GM12892 (cell line): ENCODE measurements at places on chromosomes 5 and 9.

DNA sequence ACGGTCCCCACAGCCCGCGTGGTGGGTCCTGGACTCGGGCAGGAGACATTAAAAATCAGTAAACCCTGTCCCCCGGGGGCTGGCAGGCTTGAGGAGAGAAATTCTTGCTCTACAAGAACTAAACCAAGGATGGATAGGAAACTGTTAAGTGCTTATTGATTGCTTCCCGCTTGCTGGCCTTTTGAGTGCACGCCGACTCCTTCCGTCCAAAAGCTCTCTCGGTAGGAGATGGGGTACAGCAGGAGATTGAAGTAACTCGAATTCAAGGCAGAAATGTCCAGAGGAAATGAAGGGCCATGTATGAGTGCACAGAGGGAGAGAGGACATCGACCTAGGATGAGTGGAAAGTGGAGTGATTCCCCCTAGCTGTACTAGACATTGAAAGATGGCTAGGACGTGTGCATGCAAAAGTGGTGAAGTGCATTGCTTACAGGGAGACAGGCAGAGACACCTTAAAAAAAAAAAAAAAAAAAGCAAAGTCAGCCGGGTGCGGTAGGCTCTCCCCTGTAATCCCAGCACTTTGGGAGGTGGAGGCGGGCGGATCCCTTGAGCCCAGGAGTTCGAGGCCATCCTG, 923 bp downstream of the RECK start:
- no peak for DNase-seq

GRCh38 chr9:13166996-13167395, 112.5 kb downstream of the MPDZ start:
- no peak for DNase-seq

DNA sequence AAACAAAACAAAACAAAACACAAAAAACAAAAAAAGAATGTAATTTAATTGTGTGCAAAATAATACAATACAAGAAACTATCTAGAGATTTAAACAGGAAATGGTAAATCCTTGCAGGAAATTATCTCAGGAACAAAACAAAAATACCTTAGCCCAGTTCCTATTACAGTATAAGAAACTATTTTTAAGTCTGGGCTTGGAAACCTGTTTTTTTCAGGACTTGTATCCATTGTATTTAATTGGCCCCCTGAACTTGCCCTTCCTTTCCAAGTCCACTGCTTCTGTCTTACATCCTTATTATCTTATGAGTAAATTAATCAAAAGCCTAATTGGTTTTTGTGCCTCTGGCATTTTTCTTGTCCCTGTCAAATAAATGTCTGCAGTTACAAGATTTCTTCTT, 48.5 kb downstream of the ST8SIA4 start:
- no peak for DNase-seq

GRCh38 chr5:163248333-163248732, 189.1 kb upstream of the CCNG1 start:
- DNase-seq: no peak

GRCh38 chr5:103244398-103244797, 14.2 kb upstream of the MACIR start:
- DNase-seq: no peak

GRCh38 chr5:58860680-58861079, 277.8 kb downstream of the RAB3C start:
- DNase-seq: no peak
